ENCODE measurements at places on chromosomes 16 and 17.

DNA sequence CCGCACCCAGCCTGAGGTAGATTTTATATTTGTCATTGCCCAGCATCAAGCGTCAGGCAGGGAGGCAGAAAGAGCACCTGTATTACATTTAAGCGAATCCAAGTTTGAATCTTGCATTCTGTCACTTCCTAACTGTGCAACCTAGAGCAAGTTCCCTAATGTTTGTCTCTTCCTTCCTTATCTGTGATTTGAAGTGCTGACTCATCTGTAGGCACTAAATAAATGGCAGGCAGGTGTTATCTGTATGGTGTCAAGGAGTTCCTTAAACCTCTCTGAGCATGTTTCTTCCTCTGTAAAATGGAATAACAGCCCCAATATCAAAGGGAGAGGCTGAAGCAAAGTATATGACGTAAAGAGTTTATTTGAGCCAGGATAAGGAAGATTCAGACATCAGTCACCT is 24.3 kb downstream of the GP2 start:
- no peak for DNase-seq
- no peak overlapping the region for H3K4me3 ChIP-seq
- H3K4me1 ChIP-seq, result no peaks in the 10 kb centered on the region

DNA sequence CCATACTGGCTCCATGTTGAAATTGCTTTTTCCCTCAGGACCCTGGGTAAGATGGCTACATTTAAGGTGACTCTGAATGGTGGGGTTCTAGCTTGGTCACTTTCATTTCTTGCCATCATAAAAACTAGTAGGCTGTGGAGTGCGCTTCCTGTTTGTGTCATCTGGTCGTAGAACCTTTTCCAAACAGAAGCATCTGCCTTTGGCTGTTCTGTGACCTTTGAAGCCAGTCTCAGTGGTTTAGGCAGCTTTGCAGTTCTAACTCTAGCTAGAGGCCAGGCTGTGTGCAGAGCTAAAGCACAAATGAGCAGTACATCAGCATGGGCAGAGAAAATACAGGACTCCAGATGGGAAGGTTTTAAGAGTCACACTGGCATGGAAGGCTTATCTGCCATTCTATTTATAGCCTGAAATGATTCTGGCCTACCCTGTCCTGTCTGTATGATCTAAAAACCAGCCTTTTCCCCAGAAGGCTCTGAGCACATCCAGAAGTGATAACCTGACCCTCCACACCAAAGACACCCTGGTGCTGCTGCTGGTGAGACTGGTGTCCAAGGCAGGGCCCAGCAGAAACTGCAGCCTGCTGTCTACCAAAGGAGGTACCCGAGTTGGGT is 8.6 kb downstream of the ESRP2 start:
- H3K27ac ChIP-seq, result peak overlapping the region; percentile 35
- peaks cover 13% of the 10 kb centered on the region for H3K4me1 ChIP-seq
- peaks cover 22% of the 10 kb centered on the region for H3K36me3 ChIP-seq

DNA sequence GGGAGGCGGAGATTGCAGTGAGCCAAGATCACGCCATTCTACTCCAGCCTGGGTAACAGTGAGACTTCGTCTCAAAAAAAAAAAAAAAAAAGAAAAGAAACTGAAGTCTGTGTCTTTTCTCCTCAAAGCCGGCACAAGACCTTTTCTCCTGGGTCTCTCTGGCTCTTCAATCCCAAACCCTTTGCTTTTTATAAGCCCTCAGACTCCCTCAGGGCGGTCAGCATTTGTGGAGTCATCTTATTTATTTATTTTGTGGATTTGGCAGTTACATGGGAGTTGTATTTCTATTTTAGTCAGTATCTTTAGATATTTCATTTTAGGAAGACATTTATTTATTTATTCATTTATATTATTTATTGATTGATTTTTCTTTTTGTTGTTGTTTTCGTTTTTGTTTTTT is 57.7 kb upstream of the MAP3K14 start:
- peaks cover 4% of the 10 kb centered on the region for H3K27me3 ChIP-seq
- no peak for DNase-seq
- H3K4me3 ChIP-seq, result no peak overlapping the region
- no peak overlapping the region for H3K27ac ChIP-seq
- peaks cover 5% of the 10 kb centered on the region for H3K4me1 ChIP-seq

GRCh38 chr17:19945009-19945626 is 32.5 kb downstream of the AKAP10 start:
- no peak overlapping the region for H3K4me3 ChIP-seq
- H3K27ac ChIP-seq, result no peak overlapping the region
- no peak for DNase-seq

- DNase-seq, result no peak
- H3K4me3 ChIP-seq, result peak overlapping the region; percentile 85
- peak overlapping the region; percentile 90 for H3K27ac ChIP-seq
These were observed 518 bp downstream of the SH2B1 start for GRCh38 chr16:28863929-28864793.

DNA sequence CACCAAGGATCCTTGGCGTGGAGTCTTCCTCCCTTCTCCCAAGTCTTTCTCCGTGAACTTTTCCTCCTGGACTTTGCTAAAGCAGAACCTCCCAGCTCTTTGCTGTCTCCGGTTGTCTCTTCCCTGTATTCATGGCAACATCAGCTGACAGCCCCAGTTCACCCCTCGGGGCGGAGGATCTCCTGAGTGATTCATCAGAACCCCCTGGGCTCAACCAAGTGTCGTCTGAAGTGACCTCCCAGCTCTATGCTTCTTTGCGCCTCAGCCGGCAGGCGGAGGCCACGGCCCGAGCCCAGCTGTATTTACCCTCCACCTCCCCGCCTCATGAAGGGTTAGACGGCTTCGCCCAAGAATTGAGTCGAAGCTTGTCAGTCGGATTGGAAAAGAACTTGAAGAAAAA is 943 bp downstream of the CNTROB start:
- H3K4me1 ChIP-seq, result peaks cover 29% of the 10 kb centered on the region
- no peak for DNase-seq
- H3K27me3 ChIP-seq, result no peaks in the 10 kb centered on the region
- peak overlapping the region; percentile 94 for H3K4me3 ChIP-seq
- H3K27ac ChIP-seq, result no peak overlapping the region

DNA sequence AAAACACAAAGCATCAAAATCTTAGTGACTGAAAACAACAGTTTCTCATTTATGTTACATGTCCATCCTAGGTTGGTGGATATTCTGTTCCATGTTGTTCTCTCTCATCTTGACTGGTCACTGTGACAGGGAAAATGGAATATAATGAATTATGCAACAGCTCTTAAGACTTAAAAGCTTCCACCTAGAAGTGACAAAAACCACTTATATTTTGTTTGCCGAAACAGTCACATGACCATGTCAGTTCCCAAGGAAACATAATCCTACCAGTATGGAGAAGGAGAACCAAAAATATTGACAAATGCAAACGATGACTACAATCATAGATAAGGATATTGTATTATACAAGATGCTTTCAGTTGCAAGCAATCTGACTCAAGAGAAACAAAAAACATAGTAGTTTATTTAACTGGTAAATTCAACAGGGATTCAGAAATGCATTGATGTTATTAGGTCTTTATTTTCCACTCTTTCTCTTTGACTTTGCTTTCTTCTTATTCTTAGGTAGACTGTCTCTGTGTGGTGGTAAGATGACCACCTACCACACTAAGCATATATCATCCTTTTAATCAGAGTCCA is 103.8 kb downstream of the SSH2 start:
- no peak overlapping the region for H3K27ac ChIP-seq
- no peaks in the 10 kb centered on the region for H3K4me1 ChIP-seq
- no peak overlapping the region for H3K4me3 ChIP-seq
- no peaks in the 10 kb centered on the region for H3K27me3 ChIP-seq
- no peaks in the 10 kb centered on the region for H3K36me3 ChIP-seq
- no peak for DNase-seq

DNA sequence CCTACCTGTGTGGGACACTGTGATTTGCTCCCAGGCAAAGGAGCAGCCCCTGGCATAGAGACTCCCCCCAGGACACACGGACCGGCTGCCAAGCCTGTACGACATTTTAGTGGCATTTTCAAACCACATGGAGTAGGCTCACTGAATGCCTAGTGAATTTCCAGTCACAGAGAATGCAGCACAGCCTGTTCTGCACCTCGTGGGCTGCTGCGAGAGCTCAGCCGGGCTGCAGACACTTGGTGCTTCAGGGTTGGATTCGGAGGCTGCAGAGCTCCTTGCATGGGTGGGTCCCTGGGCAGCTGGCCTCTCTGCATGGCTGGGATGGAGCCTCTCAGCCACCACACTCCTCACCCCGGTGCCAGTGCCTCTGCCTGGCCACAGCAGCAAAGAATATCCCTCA is 51.2 kb upstream of the HNF1B start:
- no peak overlapping the region for H3K27ac ChIP-seq
- H3K36me3 ChIP-seq, result no peaks in the 10 kb centered on the region
- H3K4me3 ChIP-seq, result no peak overlapping the region
- no peak for DNase-seq
- H3K4me1 ChIP-seq, result no peaks in the 10 kb centered on the region

DNA sequence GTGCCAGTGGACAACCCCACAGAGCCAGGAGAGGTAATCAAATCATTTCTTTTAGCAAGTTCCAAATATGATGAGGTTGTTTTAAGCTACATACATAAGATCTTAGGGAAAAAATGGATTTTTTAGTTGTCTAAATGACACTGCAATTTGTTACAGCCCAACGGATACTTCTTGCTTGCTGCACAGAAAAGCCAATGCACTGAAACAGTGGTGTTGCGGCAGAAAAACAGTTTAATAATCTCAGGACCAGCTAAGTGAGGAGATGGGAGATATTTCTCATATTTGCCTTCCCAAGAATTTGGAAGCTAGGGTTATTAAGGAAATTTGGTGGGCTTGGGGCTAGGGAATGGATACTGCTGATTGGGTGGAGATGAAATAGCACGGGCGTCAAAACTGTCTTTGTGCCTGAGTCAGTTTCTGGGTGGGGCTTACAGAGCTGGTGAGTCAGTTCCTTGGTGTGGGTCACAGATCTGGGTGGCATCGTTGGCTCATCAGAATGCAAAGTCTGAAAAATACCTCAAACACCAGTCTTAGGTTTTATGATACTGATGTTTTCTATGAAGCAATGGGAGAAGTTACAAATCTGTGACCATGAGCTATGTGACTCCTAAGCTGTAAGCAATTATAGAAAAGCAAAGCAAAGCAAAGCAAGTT is 255.4 kb downstream of the IRX3 start:
- no peaks in the 10 kb centered on the region for H3K36me3 ChIP-seq
- no peak overlapping the region for H3K4me3 ChIP-seq
- H3K27ac ChIP-seq, result no peak overlapping the region

DNA sequence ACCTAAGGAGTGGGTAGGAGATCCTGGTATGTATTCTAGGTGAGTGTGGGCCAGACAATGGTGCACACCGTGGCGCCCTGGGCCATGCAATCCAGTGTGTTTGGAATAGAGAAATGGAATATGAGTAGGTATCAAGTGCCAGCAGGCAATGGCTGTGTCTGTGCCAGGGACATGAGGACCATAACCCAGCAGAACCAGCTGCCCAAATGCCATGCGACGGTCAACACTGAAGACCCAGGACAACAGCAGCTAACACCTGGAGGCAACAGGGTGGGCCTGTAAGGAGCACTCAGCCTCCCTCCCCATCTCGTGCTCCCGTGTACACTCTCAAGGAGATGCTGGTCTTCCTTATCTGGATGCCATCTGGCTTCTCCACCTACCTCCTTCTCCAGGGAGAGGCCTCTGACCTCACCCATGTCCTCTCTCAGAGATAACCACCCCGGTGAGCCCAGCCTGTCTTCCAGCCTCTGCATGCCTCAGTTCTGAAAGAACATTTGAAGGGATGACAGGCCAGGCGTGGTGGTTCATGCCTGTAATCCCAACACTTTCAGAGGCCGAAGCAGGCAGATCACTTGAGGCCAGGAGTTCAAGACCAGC is 750 bp upstream of the GSDMB start:
- no peak overlapping the region for H3K4me3 ChIP-seq
- H3K4me1 ChIP-seq, result peaks cover 33% of the 10 kb centered on the region
- DNase-seq, result no peak
- peaks cover 42% of the 10 kb centered on the region for H3K36me3 ChIP-seq
- H3K27me3 ChIP-seq, result no peaks in the 10 kb centered on the region
- H3K27ac ChIP-seq, result no peak overlapping the region

DNA sequence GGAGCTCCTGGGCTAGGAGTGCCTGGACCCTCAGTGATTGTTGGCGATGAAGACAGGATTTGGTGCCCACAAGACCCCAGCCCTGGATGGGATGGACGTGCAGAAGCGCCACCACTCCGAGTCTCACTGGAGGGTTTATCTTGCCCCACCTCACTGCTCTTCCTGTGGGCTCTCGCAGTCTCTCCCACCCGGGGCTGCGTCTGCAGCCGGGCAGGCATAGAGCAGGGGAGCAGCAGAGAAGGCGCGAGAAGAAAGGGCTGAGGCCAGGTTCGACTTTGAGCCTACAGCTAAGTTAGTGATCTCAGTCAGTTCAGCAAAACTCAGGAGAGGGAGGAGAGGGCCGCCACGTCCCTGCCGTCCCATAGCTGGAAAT is 6.6 kb downstream of the UBE2I start:
- H3K36me3 ChIP-seq, result peaks cover 85% of the 10 kb centered on the region
- H3K27me3 ChIP-seq, result no peaks in the 10 kb centered on the region
- H3K27ac ChIP-seq, result no peak overlapping the region
- H3K4me1 ChIP-seq, result peaks cover 15% of the 10 kb centered on the region
- DNase-seq, result no peak

DNA sequence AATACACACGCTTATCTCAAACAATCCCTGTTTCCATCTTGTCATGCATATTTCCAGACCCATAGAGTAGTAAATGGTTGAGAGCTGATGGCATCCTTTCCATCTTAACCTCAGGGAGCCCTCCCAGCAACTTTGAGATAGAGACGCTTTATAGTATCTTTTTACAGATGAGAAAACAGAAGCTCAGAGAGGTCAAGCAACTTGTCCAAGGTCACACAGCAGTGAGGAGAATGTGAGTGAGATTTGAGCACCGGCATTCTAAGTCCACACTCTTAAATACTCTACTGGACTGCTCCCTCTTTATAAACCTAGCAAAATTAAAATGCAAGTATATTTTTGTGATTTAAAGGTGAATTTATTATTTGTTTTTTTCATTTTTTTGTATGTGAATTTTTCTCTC is 19.9 kb upstream of the KCNG4 start:
- H3K36me3 ChIP-seq, result no peaks in the 10 kb centered on the region
- H3K4me3 ChIP-seq, result no peak overlapping the region
- H3K27ac ChIP-seq, result no peak overlapping the region
- no peak for DNase-seq

DNA sequence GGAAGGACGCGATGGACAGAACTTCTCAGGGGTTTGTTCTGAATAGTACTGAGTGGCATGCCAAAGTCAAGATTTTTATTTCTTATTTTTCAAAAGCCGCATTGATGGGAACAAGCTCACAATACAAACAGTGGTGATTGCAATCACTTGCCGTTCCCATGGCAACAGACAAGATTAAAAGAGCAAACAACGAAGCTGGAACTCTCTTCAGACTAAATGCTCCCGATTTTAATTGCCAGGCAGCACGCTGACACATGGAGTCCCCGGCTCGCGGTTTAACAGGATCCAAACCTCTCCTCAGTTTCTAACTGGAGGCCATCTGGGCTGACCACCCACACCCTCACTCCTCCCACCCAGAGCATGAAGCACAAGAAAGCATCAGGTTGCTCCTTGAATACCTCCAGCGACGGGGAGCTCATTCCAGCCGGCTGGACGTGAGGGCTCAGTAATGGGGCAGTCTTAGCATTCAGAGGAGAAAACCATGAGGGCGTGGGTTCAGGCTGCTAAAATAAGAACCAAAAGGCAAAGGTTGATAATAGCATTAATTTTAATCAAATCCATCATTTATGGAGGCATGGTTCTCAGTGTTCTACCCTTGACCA is 41.5 kb downstream of the AIPL1 start:
- DNase-seq, result no peak
- H3K36me3 ChIP-seq, result no peaks in the 10 kb centered on the region
- no peaks in the 10 kb centered on the region for H3K4me1 ChIP-seq
- no peak overlapping the region for H3K27ac ChIP-seq

- no peaks in the 10 kb centered on the region for H3K36me3 ChIP-seq
- H3K4me3 ChIP-seq, result no peak overlapping the region
- H3K27ac ChIP-seq, result no peak overlapping the region
- no peaks in the 10 kb centered on the region for H3K4me1 ChIP-seq
These were observed 170.6 kb downstream of the GSG1L start for GRCh38 chr16:27892879-27893278.
